Activated CD8-positive, alpha-beta memory T cell treated with anti-CD3 and anti-CD28 coated beads for 1 hour (primary cell): ENCODE measurements at places on chromosomes 5 and 9.

DNA sequence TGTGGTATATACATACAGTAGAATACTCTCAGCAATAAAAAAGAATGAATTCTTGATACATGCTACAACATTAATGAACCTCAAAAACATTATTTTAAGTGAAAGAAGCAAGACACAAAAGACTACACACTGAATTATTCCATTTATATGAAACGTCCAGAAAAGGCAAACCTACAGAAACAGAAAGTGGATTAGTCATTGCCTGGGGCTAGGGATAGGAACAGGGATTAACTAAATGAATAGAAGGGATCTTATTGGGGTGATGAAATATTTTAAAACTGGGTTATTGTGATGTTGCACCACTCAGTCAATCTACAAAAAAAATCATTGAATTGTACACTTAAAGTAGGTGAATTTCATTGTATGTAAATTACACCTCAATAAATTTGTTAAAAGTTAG, 326.7 kb downstream of the PIK3R1 start:
- DNase-seq: no peak

GRCh38 chr9:68431307-68431706, 74.9 kb downstream of the PGM5 start:
- DNase-seq: no peak

GRCh38 chr9:105150991-105151685, 93.3 kb upstream of the SLC44A1 start:
- DNase-seq: no peak

DNA sequence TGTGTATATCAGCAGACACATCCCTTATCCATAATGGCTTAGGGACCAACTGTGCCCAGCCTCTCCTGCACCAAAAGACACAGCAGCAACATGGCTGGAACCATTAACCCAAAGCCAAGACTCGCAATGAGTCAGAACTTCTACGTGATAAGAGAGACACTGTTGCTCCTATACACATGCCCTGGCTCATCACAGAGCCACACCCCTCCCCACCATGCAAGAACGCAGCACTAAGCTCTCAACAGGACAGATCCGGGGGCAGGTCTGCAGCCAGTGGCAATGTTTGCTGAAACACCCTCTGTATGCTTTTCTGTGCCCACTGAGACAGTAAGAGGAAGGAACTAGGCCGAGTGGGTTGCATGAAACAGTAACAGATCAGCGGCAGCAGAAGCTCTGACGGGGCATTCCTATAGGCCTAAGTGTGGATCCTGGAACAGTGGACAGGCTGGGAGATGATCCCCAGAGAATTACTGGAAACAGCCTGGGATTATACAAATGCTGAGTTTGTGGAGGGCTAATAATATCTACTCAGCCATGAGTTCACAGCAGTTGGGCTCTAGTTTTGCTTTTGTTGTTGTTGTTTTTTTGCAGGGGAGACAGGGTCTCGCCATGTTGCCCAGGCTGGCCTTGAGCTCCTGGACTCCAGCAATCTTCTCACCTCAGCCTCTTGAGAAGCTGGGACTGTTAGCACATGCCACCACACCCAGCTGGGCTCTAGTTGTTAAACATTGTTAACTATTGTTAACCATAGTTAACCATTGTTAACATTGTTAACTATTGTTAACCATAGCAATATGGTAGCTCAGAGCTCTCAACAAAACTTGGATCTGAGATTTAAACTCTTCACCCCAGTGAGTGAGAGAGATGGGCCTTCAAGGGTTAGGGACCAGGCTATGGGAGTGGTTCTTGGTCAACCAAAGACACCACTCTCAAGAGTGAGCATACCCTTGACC, 41.0 kb downstream of the B4GALT1 start:
- no peak for DNase-seq

GRCh38 chr9:133238272-133238850, 29.3 kb upstream of the OBP2B start:
- DNase-seq: no peak

DNA sequence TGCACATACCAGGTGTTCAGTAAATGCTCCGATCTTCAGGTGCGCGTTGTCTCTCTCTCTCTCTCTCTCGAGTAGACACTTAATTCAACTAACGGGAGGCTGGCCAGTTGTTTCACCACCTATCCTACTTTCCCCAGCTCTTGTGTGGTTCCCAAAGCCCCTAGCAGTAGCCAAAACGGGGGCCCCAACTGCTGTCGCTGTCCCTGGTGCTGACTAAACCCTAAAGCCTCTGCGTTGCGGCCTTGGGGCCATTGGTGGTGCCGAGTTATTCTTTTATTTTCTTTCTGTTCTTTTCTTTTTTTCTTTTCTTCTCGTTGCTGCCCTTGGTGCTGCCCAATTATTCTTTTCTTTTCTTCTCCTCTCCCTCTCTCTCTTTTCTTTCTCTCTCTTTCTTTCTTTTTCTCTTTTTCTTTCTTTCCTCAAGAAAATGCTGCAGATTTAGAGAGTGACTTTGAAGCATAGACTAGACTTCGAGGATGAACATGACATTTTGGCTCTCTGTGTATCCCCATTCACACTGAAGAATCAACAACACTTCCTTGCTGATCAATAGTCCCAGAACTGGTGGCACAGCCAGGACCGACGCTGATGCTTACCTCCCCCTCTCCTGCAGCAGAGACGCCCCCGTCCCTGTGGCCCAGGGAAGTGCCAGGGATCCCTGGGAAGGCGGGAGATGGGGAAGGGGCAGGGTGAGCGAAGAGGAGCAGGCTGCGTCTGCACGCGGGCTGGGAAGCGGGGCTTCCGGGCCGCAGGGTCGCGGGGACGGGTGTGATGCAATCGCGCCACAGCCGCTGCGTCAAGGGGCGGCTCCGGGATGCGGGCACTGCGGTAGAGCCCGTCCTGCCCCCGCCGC, at the start of gene FBLL1:
TSS of gene FBLL1 (plus strand) at position 785 of the 853 bp plus-strand sequence. CDS start 200 bp downstream, outside the sequence.
- no peak for DNase-seq

DNA sequence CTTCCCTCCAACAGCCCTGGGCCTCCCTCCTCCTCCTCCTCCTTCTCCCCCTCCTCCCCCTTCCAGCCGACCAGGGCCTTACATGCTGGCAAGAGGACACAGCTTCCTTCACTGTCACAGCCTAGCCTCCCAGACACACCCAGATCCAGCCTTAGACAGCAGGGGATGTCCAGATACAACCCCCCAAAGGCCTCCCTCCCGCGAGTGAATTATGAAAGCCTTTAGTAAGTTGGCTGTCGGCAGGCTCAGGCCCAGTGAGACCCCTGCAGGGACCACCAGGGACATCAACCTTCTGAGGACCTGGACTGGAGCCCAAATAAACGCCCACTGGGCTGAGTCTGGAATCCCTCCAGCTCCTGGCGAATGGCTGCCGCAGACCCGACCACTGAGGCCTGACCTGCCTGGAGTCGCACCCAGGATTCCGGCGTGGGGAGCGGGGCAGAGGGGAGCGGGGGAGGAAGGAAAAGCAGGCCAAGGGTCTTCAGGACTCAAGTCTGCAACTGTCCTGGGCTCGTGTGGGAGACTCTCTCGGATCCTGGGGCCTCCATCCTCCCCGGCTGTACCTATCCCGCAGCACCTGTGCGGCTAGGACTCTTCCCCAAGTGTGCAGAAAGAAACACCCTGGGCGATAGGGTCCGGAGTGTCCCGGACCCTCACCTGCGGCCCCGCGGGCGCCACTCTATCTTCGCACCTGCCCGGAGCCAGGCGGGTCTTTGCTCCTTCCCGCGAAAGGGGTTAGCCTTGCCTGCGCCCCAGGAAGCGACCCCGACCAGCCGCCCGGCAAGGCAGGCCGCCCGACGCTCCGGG, 705 bp downstream of the SEPTIN8 start:
- DNase-seq: no peak

DNA sequence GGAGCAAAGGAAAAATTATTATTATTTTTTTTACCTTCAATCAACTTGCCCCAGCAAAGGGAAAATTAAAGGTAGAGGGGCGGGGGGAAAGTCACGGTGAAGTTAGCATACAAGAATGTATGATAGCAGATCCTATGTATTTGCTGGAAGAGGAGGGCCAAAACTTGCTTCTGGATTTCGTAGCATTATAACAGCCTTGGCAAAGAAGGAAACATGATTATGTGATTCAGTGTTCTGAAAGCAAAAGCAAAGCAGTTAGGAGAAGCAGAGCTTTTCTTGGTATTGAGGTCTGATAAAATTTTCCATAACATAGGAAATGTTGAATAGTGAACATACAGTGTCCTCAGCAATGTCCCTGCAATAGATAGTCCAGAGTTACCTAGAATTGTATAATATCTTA, 32.4 kb downstream of the MAST4 start:
- DNase-seq: no peak

GRCh38 chr9:124733964-124734740, 37.0 kb downstream of the NR6A1 start:
- DNase-seq: no peak

GRCh38 chr5:60514152-60514551, 185.8 kb downstream of the DEPDC1B start:
- no peak for DNase-seq
